ENCODE measurements at places on chromosomes 11 and 22.

DNA sequence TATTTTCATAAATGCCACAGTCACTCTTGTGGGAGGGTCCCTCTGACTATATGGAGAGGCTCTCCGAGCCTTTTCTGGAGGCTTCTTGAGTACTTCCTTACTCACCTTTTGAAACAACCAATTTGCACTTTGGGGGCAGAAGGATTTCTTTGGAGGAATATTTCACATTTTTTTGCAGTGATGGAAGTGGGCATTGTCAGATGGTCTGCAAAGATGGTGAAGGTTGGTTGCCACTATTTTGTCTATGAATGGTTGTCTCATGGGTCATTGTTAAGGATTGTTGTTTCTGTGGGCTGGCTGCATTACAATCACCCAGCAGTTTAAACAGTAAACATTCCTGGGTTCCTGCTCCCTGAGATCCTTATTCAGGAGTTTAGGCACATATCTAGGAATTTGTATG is 388.2 kb downstream of the TMEM135 start:
- DNase-seq: no peak

DNA sequence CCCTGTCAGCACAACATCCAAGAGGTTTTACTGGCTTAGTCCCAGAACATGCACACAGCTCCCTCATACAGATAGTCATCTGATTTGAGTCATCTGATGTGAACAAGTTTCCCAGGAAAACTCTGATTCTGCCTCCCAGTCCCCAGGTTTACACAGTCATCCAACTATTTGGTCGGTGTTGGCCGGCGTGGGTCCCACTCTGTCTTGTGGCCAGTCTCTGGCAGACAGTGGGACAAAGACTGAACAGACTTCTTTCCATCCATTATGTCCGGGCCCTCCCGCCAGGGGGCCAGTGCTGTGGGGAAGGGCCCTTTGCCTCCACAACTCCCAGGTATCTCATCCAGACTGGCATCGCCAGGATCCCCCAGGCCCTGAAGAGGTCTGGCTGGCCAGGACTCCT is 60.0 kb downstream of the BTG4 start:
- DNase-seq: no peak

DNA sequence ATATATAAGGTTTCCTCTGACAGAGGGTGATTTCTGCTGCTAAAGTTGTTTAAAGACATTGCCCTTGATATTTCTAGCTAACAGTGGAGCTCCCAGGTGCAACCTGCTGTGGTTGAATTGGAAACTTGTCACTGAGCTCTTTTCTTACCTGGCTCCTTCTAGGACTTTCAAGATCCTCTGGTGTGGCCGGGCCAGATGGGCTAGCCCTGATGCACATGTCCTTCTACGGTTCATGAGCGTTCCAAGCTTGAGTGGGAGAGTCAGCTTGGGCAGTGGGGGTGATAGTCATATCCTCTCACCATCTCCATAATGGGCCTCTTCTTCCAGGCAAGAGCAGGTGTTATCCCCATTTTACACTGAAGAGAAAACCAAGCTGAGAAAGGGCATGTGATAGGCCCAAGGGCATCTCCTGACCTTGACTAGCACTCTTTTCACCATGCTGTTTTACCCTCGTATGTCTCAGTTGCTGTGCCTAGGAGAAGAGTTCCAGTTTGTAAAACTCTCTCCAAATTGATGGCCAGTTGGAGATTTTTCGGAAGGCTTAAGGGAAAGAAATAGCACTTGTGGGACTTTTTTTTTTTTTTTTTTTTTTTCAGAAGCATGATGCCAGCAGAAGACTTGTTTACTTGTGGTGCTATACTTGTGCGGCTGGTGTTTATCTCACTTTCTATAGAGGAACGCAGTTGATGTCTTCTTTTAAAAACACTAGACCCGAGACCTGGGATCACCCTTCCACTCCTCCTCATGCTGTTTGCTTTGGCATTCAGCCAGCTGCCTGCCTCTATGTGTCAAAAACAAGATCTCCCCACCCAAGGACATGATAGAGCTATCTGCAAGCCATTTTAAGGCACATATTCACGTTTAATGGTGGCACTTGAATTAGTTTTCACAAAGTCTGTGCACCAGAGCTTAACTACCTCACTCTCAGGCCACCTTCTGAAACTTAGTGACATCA is 32.6 kb downstream of the TEAD1 start:
- DNase-seq: no peak

DNA sequence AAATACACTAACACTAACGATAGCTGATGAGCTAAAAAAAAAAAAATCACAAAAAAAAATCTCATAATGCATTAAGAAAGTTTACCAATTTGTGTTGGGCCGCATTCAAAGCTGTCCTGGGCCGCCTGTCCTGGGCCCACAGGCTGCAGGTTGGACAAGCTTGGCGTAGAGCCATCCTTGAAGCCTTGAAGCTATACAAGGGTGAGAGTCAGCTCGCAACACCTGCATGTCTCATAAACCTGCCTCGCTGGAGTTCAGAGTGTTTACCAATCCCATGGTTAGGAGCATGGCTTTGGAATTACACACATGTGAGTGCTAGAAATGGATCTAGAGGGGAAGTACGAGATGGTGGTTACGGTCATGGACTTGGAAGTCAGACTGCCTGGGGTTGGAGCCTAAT is 453.7 kb downstream of the INSC start:
- no peak for DNase-seq

DNA sequence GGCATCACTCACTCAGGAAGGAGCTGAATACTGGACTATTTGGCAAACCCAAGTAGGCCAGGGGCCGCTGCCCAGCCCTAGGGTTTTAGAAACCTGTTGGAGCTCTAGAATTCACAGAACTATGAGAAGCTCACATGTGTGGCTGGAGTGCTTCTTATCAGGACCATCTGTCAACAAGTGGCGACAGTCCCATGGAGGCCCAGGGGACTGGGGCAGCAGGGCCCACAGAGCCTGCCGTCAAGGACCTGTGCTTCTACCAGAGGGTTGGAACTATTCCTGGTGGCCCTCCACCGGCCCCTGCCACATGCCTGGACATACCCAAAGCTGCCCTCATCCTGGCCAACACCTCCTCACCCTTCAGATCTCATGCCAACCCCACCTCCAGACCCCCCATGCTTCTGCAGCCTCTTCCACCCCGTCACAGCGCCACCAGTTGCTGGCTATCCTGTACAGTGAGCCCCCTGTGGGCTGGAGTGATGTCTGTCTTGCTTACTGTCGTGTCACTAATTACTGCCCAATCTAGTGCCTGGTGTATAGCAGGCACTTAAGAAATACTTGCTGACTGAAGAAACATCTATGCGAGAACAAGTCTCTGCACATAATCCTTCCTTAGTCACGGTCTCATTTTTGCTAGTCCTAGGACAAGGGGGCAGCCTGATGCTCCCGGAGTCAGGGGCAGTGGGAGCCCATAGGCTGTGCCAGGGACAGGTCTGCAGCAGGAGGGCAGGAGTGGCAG is 27.2 kb upstream of the RASL10A start:
- DNase-seq: no peak

DNA sequence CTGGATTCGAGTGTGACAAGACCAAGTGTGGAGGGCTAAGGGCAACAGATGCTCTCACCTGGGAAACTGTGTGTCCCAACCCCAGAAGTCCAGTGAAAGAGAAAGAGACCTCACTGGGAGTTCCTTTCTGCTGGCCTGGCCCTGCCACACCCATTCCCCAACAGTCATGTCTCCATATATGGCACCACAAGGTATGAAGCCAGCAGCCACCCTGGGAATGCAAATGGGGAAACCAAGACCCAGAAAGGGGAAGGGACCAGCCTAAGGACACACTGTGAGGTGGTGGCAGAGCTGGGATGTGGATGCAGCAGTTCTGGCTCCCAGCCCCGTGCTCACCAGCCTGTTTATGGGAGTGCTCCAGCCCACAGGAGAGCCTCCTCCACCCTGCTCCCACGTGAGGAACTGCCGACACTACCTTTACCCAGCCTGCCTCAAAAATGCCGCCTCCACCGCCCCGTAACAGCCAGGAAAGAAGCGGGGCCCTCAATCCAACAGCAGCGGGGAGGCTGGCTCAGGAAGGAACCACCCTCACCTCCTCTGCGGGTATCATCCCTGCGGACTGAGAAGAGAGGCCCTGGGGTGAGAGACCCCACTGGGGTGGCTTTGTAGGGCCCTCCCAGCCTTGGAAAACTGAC is 12.6 kb downstream of the LMO1 start:
- DNase-seq: no peak

DNA sequence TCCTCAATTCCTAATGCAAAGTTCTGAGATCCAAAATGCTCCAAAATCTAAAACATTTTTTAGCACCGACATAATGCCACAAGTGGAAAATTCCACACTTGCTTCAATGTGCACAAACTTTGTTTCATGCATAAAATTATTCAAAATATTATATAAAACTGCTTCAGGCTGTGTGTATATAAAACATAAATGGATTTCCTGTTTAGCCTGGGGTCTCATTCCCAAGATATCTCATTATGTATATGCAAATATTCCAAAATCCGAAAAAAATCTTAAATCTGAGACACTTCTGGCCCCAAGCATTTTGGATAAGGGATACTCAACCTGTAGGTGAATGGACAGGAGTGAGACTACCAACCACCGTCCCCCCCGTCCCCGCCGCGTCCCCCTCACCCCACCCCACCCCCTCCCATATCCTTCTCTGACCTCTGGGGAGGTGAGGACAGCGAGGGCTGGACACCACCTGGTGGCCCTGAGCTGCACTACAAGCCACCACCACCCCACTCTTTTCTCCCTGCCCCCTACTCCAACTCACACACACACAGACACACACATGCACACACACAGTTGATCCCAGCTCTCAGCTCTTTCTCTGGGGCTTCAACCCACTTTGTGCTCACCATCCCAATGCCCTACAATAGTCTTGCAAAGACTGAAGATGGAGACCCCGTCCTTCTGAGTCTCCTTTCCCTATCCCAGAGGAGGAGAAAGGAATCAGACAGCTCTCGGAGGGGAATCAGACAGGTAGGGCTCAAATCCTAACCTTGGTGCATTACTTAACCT is 101.0 kb downstream of the PDE2A start:
- DNase-seq: peak; percentile 53

DNA sequence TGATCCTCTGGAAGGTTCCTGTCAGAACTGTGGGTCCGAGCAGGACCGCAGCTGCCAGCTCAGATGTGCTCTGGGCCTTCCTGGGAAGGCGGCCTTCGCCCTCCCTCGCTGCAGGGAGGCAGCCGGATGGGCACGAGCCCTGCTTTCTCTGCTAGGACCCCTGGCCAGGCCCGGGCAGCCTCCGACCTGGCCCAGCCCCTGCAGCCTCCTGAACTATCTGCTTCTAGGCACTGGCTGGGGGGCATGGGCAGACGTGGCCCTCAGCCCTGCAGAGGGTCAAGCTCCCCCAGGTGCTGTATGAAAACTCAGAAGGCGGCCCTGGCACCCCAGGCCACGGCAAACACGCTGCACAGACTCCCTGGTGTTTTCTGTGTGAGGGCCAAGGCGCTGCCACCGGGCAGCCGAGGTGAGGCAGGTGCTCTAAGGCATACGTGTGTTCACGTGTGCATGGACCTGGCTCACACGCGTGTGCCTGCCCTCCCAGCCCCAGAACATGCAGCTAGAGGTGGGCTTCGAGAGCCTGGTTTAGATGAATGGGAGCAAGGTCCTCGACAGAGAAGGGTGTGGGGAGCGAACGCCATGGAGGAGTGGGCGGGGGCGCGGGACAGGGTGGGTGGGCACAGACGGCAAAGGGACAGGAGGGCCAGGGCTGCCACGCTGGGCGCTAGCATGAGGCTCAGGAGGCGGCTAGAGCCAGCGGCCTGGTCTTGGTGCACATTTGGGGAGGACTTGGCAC is 4.3 kb downstream of the LRFN4 start:
- no peak for DNase-seq

DNA sequence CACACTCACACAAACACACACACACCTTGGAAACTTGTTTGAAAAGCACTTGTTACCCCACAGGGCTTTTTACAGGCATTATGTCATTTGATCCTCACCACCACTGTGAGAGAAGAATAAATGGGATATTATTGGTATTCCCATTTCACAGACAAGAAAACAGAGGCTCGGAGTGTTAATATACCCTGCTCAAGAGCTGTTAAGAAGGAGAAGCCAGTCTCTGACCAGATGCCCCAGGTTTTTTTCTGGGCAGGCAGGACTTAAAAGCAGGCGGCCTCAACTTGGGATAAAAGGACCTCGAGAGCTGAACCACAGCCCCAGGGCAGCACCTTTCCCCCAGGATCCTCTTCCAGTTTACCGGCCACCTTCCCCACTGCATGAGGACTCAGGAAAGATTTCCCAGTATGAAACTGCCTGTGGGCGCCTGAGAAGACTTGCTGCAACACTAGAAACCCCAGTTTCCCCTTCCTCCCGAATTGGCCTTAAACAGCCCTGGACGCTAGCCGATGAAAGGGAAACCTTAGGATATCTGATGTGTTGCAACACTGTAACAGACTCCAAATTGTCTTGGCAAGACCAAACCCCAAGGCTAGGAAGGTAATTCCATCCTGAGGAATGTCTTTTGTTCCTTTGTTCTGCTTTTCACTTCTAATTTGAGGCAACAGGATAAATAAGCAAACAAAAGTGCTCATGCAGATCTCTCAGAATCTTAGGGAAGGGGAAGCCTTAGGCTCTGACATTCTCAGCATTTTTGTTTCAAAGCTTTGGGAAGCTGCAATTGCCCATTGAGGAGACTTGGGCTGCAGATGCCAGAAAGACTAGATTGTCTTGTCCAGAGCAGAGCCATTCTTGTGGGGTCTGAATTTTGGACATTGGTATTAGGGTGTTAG is 173.5 kb downstream of the TRIM29 start:
- DNase-seq: no peak

DNA sequence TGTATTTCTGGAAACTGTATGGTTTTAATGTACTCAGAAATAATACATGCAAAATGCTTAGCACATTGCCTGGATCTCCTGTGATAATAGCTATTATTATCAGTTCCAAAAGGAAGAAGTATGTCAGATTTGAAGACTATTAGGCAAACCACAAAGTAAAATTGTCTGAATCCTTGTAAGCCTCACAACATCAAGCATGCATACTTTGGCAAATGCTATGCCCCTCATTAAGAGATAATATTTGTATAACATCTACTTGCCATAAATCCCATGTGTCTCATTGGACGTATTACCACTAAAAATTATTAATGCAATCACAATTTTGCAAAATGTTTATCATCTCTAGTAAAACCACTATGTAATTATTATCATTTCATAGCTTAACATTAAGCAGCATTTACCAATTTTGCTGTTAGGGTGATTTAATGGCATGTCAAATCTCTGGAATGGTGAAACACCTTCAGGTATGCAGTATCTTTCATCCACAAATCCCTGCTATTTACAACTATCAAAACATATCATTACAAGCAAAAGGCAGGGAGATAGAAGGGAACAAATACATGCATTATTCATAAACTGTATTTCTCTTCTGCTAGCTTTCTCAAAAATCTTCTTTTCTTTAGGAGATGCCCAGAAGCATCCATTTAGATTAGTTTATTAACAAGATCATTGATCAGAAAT is 974.6 kb upstream of the RAG2 start:
- no peak for DNase-seq

GRCh38 chr11:44137057-44137456 is 41.6 kb downstream of the EXT2 start:
- no peak for DNase-seq

DNA sequence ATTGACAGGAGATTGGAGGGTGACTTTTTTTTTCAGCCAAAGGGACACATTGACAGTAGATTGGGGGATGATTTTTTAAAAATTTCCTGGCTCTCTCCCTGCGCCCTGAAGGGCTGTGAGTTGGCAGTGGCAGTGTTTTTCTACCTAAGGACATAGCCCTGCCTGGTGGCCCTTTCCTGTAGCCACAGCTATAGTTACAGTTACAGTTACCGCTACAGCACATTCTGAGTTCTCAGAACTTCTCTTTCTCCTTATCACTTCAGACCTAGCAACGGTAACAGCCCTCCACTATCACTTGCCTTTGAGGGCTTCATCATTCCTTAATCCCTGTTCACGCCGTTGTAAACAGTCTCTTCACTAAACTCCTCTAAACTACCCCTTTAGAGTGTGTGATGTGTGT is 684 bp downstream of the MRGPRX2 start:
- no peak for DNase-seq

Data from stimulated activated CD8-positive, alpha-beta memory T cell treated with anti-CD3 and anti-CD28 coated beads, Interleukin-4, amount 100 ng/mL, for 48 hours (primary cell).